ENCODE measurements at places on chromosomes 12 and 14.
A peak's percentile ranks its signal among the peaks of the same experiment; 100 is the strongest.

- no peak overlapping the region for H3K27ac ChIP-seq
- no peaks in the 10 kb centered on the region for H3K27me3 ChIP-seq
- H3K36me3 ChIP-seq = no peaks in the 10 kb centered on the region
- H3K4me3 ChIP-seq = no peak overlapping the region
These were observed 906.7 kb downstream of the AACS start for GRCh38 chr12:125971981-125972380.

DNA sequence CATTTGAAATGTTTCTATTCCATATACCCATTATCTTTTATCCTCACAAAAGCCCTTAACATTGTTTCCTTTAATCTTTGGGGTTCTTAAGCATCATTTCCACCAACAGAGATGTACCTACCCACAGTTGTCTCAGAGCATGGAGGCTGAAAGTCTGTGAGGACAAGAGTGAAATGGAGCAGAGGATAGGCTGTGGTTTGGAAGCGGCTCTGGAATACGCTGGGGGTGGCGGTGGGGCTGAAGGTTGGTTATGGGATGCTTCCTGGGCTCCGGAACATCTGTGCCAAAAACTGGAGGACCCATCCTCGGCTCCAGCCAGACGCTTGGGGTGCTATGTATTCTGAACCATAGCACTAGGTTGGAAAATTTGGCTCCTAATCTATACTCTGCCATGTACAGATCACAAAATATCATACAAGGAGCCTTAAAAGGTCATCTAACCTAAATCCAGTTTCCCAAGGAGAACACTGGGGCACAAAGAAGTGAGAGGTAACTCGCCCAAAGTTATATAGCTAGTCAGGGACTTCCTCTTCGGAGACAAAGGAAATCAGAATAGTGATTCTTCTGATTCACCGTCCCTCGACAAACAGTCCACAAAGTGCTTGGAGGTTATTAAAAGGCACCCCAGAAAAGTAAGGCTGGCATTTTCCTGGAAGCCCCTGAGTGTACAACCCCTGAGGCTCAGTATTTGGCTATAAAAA, 2.5 kb downstream of the PPP1R3E start:
- peaks cover 30% of the 10 kb centered on the region for H3K4me1 ChIP-seq
- peak overlapping the region; percentile 93 for H3K4me3 ChIP-seq
- H3K36me3 ChIP-seq = peaks cover 37% of the 10 kb centered on the region
- no peak for DNase-seq
- peak overlapping the region; percentile 92 for H3K27ac ChIP-seq

- DNase-seq = no peak
- H3K4me1 ChIP-seq = peaks cover 37% of the 10 kb centered on the region
- H3K27me3 ChIP-seq = no peaks in the 10 kb centered on the region
- H3K27ac ChIP-seq = peak overlapping the region; percentile 30
- no peak overlapping the region for H3K4me3 ChIP-seq
- peaks cover 59% of the 10 kb centered on the region for H3K36me3 ChIP-seq
These were observed 39.7 kb downstream of the PPTC7 start for GRCh38 chr12:110543252-110543959.

DNA sequence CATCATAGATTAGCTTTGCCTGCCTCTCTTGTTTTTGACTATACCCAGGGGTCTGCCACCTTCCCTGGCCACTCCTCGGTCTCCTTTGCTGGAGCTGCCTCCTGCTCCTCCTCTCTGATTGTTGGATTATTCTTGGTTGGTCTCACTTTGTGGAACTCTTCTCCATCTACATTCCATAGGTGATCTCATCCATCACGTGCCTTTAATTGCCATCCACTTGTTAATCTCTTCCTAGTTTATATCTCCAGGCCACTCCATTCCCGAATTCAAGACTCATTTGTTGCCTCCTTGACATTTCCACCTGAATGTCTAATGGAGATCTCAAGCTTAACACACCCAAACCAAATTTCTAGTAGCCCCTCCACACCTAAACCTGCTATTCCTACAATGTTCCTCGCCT, 5.4 kb downstream of the POLR3B start:
- DNase-seq = no peak
- H3K27ac ChIP-seq = no peak overlapping the region
- H3K36me3 ChIP-seq = no peaks in the 10 kb centered on the region
- H3K4me3 ChIP-seq = no peak overlapping the region
- H3K4me1 ChIP-seq = peaks cover 11% of the 10 kb centered on the region

DNA sequence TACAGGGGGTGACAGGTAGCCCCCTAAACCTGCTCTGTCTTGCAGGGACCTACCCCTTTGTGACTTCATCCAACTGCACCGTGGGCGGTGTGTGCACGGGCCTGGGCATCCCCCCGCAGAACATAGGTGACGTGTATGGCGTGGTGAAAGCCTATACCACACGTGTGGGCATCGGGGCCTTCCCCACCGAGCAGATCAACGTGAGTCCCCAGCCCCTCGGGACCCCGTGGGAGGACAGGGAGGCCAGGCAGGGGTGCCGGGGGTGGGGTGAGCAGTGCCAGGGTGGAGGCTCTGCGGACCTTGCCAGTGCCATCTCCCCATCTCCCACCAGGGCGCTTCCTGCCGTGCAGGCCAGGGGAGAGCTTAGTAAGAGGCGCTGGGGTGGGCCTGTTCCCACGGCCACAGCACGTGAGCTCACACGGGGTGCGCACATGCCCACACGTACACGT, 11.1 kb upstream of the SIVA1 start:
- H3K4me3 ChIP-seq = no peak overlapping the region
- H3K27ac ChIP-seq = no peak overlapping the region
- H3K4me1 ChIP-seq = peaks cover 16% of the 10 kb centered on the region
- no peak for DNase-seq
- H3K36me3 ChIP-seq = no peaks in the 10 kb centered on the region
- H3K27me3 ChIP-seq = peaks cover 6% of the 10 kb centered on the region

- peaks cover 49% of the 10 kb centered on the region for H3K4me1 ChIP-seq
- H3K27me3 ChIP-seq = peaks cover 6% of the 10 kb centered on the region
- H3K36me3 ChIP-seq = peaks cover 6% of the 10 kb centered on the region
- peak overlapping the region; percentile 76 for H3K4me3 ChIP-seq
These were observed 944 bp downstream of the TXNRD1 start for GRCh38 chr12:104216521-104216924.

DNA sequence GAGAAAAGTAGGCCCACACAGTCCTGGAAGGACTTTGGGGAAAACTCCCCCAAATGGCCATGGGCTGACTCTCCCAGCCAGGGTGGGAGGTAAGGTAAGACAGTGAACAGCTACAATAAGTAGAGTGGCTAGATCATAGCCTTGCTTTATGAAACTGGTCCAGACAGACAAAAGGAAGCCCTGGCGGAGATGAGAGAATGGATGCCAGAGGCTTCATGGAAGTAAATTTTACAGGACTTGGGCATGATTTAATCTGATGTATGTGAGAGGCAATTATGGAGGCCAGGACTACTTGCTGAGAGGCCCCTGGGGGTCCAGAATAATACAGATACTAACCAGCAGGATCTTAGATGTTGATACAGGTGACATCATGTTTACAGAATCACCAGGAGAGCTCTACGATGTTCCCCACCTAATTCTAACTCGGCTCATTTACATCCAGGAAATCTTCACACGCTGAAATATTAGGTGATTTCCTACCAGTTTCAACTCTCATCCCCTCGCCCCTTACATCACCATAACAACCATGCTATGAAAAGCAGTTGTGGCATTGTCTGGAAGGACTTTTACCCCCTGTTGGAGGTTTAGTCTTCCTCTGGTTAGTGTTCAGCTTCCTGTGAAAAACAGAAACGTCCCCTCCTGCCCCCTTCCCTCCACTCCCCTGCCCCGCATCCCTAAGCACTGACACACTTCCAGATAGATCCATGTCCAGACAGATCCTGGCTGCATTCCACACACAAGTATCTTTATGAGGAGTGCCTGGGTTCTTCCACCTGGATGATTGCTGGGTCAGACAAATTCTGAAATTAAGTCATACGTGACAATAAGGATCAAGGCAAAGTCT, 39.5 kb upstream of the NT5DC3 start:
- peaks cover 1% of the 10 kb centered on the region for H3K27me3 ChIP-seq
- DNase-seq = no peak
- no peaks in the 10 kb centered on the region for H3K36me3 ChIP-seq
- H3K4me3 ChIP-seq = no peak overlapping the region

DNA sequence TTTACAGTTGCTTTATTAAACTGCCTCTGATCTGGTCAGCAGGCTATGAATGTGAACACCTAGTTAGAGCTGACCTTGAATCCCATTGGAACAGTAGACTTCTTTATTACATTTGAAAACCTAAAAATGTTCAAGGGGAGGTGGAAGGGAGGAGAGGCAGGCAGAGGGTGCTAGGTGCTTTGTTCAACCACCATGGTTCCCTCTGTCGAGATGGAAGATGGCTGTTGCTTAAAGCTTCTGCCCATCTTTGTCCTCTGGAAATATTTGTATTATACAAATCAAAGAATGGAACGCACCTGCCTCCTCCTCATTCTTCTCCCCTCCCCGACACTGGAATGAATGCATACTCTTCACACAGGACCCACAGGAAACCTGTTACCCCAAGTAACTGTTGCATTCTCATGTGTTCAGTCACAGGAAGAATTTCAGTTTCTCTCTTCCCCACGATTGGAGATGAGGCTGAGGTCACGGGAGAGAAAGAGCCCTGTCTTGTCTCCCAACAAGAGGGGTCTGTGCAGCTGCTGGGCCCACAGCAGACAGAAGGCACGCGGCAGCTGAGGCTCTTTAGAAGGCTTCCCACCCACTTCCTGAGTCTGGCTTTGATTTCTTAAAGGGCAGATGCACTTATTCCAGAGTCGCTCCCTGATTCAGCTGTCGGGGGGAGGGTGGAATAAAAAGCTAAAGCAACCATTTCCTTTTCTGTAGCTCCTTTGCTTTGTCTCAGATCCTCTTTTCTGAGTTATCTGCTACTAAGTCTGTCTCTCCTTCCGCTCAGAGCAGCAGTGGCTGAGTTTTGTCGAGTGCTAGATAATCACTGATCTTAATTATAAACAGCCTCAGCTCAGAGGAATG, 217.9 kb upstream of the BTG1 start:
- no peaks in the 10 kb centered on the region for H3K27me3 ChIP-seq
- peak overlapping the region; percentile 70 for H3K27ac ChIP-seq
- peaks cover 47% of the 10 kb centered on the region for H3K4me1 ChIP-seq
- peak overlapping the region; percentile 51 for H3K4me3 ChIP-seq
- H3K36me3 ChIP-seq = peaks cover 37% of the 10 kb centered on the region

- peaks cover 3% of the 10 kb centered on the region for H3K36me3 ChIP-seq
- DNase-seq = peak; percentile 70
These were observed 396.7 kb upstream of the OR4E1 start for GRCh38 chr14:22070119-22070982.

GRCh38 chr14:65790172-65790815, 377.8 kb downstream of the FUT8 start:
- H3K4me1 ChIP-seq = no peaks in the 10 kb centered on the region
- peaks cover 2% of the 10 kb centered on the region for H3K27me3 ChIP-seq
- H3K27ac ChIP-seq = no peak overlapping the region
- H3K4me3 ChIP-seq = no peak overlapping the region
- H3K36me3 ChIP-seq = no peaks in the 10 kb centered on the region

DNA sequence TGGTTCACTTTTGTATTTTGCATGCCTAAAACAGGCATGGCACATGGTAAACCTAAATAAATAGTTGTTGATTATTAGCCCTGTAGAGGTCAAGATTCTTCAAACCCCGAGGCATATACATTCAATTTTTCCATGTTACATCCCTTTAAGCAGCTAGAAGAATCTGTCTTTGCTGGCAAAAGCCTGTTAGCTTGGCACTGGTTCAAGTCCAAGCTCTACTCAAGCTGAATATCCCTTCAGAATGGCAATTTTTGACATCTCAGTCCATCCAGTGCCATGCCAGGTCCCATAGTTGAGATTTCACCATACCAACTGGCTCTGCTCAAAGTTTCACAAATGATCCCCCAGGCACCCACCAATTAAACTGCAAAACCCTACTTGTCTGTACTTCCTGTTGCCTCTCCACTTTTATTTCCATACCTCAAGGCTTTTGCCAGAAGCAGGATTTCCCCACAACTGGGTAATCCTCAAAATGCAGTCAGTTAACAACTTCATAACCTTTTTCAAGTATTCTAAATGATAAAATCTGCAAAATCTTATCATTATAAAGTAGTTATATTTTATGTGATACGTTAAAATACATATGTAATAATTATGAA, 9.0 kb upstream of the DCN start:
- DNase-seq = no peak
- H3K4me1 ChIP-seq = no peaks in the 10 kb centered on the region
- H3K27ac ChIP-seq = no peak overlapping the region
- no peaks in the 10 kb centered on the region for H3K36me3 ChIP-seq
- H3K27me3 ChIP-seq = no peaks in the 10 kb centered on the region

- no peak for DNase-seq
- H3K27me3 ChIP-seq = no peaks in the 10 kb centered on the region
- H3K27ac ChIP-seq = no peak overlapping the region
- no peaks in the 10 kb centered on the region for H3K36me3 ChIP-seq
- no peaks in the 10 kb centered on the region for H3K4me1 ChIP-seq
- no peak overlapping the region for H3K4me3 ChIP-seq
These were observed 66.0 kb upstream of the YARS2 start for GRCh38 chr12:32821710-32822109.

DNA sequence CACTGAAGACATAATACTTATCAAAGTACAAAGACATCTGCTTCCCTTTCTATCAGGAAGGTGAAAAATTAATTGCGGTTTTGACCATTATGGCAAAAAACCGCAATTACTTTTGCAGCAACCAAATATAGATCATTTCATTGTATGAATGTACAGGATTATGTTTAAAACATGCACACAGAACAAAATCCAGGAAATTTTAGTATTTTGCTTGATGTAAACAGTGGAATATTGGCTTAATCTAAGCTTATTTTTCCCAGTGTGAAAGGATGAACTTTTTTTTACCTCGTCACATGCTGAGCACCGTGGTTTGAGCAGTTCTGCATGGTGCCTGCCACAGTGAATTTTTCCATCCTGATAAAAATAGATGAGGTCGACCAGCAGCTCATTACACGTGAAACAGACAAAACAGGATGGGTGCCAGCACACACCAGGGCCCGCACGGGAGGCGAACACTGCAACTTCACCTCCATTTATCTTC, 121.2 kb downstream of the PRICKLE1 start:
- no peaks in the 10 kb centered on the region for H3K36me3 ChIP-seq
- H3K4me1 ChIP-seq = peaks cover 19% of the 10 kb centered on the region
- peaks cover 26% of the 10 kb centered on the region for H3K27me3 ChIP-seq
- no peak overlapping the region for H3K27ac ChIP-seq
- no peak for DNase-seq

- no peak overlapping the region for H3K27ac ChIP-seq
- H3K27me3 ChIP-seq = no peaks in the 10 kb centered on the region
- H3K4me3 ChIP-seq = no peak overlapping the region
- no peak for DNase-seq
These were observed 146.6 kb downstream of the RBM19 start for GRCh38 chr12:113819495-113819894.

GRCh38 chr12:15684896-15685658, 104.1 kb downstream of the EPS8 start:
- peaks cover 4% of the 10 kb centered on the region for H3K4me1 ChIP-seq
- no peak for DNase-seq
- no peak overlapping the region for H3K27ac ChIP-seq
- no peaks in the 10 kb centered on the region for H3K36me3 ChIP-seq
- peaks cover 5% of the 10 kb centered on the region for H3K27me3 ChIP-seq

GRCh38 chr12:112198120-112198733, 72.9 kb downstream of the TRAFD1 start:
- H3K4me1 ChIP-seq = peaks cover 2% of the 10 kb centered on the region
- no peak overlapping the region for H3K4me3 ChIP-seq
- no peak overlapping the region for H3K27ac ChIP-seq
- H3K27me3 ChIP-seq = no peaks in the 10 kb centered on the region
- H3K36me3 ChIP-seq = peaks cover 22% of the 10 kb centered on the region

All from activated CD4-positive, alpha-beta memory T cell treated with anti-CD3 and anti-CD28 coated beads, Interleukin-2, amount 10 ng/mL, durations not matched to agents 7 days and 5 days (primary cell).